ENCODE measurements at places on chromosomes 6 and 20.

DNA sequence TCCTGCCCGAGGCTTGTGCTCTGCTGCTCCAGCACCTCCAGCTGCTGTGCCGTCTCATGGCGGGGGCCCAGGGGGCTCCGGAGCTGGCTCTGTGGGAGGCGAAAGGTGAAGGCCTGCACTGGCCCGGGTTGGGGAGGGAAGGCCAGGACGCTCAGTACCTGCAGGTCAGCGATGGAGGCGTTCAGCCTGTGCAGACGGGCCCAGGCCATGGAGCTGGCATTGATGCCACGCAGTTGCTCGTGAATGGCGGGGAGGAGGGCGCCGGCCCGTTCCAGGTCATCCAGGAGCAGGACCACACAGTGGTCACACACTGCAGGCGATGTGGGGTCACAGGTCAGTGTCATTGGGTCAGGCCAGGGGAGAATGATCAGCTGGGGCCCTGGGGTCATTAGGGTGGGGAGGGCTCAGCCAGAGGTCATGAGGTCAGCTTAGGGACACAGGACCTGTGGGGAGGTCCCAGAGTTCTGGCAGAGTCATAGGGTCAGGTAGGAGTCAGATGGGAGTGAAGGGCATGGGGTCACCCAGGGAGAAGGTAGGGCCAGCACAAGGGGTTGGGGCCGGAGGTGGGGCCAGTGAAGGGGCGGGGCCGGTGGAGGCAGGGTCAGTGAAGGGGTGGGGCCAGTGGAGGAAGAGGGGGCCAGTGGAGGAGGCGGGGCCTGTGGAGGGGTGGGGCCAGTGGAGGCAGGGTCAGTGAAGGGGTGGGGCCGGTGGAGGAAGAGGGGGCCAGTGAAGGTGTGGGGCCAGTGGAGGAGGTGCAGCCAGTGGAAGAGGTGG is 18.0 kb downstream of the ADRM1 start:
- DNase-seq: no peak

DNA sequence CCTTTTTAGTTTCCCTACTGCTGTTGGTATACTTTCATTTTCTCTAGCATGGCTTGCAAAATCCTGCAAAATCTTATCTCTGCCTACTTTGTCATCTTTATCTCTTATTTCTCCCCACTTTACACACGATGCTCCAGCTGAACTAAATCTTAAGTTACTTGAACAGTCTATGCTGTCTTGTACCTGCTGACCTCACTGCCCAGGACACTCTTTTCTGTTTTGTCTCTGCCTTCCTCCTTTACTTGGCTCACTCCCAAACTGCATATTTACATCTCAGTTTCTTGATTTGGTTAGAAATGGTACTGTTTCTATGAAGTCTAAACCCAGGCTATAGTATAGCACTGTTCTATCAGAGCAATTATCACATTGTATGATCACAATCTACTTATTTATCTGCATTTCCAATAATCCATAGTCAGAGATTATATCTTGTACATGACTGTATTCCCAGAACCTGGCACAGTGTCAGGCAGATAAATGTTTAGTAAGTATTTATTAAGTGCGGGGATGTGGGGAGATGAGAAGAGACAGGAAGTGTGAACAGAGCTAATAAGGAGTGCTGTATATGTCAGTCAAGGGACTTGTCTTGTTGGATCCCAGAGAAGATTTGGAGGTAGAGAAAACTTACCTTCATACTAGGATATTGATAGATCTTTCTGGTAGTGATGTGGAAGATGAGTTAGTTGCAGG is 57.6 kb downstream of the ADGRG6 start:
- no peak for DNase-seq

DNA sequence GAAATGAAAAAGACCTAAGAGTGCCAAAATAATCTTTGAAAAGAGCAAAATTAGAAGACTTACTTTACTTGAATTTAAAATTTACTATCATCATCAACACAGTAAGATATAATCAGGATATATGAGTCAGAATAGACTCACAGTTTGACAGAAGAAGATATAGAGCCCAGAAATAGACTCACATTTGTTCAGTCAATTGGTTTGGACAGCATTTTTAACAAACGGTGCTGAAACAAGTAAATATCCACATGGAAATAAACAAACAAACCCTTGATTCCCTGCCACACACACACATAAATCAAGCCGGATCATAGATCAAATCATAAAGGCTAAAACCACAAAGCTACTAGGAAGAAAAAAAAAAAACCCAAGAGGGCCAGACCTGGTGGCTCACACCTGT is 291.1 kb downstream of the ADGRG6 start:
- DNase-seq: no peak

DNA sequence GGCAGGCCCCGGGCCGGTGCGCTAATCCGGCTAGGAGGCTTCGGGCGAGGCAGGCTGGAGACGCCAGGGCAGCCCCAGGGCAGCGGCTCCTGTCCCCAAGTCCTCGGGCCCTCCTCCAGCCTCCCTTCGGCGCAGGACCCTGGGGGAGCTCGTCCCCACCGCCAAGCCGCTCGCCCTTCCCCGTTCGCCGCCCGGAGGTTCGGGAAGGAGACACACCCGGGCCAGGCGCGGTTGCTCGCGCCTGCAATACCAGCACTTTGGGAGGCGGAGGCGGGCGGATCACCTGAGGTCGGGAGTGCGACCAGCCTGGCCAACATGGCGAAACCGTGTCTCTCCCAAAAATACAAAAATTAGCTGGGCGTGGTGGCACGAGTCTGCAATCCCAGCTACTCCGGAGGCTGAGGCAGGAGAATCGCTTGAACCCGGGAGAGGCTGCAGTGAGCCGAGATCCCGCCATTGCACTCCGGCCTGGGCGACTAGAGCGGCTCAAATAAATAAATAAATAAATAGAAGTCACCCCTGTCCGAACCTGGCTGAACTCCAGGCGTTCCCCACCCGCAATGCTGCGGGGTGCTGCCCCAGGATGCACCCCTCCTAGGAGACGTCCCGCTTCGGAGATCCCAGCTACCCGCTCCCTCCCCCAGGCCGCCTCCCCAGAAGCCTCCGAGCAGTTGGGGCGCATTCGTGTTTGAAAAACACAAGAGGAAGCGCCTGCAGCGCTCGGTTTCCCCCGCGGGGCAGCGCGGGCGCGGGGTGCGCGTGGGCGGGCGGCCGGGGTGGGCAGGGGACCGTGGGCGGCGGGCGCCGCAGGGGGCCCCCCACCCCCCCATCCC is 27.5 kb downstream of the SERPINB9 start:
- DNase-seq: peak; percentile 43

- DNase-seq: no peak
Observed at GRCh38 chr6:20929283-20929682, 395.0 kb downstream of the CDKAL1 start.

DNA sequence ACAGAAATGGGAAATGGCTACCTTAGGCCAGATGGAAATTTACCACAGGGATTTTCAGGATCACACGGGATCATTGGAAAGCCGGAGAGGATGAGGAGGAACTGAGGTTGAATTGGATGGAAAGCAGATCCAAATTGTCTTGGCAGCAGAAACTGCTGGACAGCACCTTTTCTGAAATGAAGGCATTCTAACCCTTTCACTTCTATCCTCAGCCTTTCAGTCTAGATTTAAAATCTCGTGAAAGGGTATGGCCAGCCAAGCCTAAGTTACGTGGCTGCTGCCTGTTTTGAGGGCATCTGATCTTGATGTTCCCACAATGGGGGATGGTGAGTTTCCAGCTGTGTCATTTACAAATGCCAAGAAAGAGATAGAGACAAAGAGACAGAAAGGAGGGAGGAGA is 358.2 kb downstream of the KIF16B start:
- no peak for DNase-seq

GRCh38 chr6:118710616-118711015 is 59.2 kb upstream of the CEP85L start:
- DNase-seq: no peak

DNA sequence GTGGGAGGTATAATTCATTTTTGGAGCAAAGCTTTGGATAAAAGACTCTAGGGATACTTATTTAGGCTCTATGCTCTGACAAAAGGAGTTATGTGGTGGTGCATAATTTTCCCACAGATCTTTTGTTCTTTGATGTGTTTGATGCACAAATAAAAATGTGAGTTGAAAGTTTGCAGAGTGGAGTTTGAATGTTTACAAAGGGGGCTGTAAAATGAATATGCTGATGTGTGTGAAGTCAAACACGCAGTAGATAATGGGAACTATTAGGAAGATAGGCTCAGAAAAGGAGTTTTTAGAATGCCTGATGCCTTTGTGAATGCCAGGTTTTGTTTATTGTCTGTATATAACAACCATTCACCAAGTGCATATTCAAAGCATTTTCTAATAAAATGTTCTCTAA is 545.0 kb upstream of the EPHA7 start:
- DNase-seq: no peak

DNA sequence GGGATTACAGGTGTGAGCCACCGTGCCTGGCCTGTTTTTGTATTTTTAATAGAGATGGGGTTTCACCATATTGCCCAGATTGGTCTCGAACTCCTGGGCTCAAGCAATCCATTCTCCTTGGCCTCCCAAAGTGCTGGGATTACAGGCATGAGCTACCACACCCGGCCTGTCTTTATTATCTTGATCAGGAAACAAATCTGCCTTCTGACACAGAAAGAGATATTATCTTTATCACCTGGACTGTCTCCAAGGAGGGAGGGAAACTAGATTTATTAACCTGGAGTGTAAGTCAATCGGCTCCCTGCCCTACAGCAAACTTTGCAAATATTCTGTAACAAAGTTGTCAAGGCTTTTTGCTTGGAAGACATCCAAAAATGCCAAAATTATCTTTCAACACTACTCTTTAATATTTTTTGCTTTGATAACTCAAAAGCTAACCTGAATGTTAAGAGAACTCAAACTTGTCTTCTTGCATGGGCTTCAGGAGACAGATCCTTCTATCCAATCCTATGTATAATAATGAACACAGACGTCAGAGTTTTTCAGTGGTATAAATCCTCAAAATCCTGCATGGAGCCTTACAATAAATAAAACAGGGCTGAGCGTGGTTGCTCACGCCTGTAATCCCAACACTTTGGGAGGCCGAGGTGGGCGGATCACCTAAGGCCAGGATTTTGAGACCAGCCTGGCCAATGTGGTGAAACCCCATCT is 85.0 kb upstream of the LOC128125822 start:
- no peak for DNase-seq

GRCh38 chr6:6699741-6700367 is 111.3 kb downstream of the LY86 start:
- no peak for DNase-seq

GRCh38 chr20:37223053-37223452 is 38.6 kb downstream of the GHRH start:
- DNase-seq: no peak

GRCh38 chr6:71040043-71040442 is 83.2 kb upstream of the B3GAT2 start:
- DNase-seq: no peak

DNA sequence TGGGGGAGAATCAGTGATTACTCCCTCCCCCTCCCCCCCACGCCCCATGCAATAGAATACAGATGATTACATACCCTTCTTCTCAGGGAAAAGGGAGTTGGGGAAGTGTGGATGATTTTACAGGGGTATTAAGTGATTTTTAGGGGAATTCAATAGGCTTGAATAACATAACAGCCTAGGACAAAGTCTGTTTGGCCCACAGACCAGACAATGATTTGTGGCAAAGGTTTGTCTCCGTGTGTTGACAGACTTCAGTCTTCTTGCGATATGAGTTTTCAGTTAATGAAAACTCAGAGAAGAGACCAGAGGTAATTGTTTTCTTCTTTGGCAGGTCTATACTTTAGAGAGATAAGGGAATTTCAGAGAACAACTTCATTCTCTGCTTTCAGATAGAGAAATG is 95.3 kb downstream of the OR2B2 start:
- DNase-seq: no peak

- DNase-seq: no peak
Observed at GRCh38 chr6:32825966-32826365, 9.2 kb upstream of the HLA-DOB start.

DNA sequence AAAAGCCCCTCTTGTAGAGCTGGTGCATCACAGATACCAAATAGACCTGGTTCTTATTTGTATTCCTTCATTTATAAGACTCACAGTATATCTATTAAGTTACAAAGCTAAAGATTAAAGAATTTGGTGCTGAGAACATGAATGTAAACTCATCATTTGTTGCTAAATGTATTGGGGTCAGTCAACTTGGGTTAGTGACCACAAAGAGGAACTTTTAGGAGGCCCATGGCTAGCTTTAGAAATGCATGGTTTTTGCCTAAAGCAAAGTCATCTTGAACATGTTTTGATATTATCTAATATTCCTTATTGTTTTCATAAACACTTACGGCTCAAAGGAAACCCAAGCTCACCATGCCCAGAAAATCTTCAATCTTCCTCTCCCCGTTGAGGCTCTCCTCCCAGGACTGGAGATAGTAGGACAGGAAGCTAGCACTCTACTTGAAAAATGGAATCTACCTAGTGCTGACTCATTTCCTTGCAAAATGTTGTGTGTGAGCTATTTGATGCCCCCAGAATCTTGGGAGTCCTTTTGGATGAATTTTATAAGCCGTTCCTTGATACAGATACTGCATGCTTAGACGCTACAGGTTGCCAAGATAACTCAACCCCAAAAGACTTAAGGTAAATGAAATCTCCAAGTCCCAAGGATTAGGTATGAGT is 121.4 kb downstream of the BMP2 start:
- no peak for DNase-seq

- DNase-seq: no peak
Observed at GRCh38 chr6:81822568-81822967, 70.1 kb upstream of the TENT5A start.

- DNase-seq: no peak
Observed at GRCh38 chr6:24899997-24900325, 35.8 kb downstream of the RIPOR2 start.

DNA sequence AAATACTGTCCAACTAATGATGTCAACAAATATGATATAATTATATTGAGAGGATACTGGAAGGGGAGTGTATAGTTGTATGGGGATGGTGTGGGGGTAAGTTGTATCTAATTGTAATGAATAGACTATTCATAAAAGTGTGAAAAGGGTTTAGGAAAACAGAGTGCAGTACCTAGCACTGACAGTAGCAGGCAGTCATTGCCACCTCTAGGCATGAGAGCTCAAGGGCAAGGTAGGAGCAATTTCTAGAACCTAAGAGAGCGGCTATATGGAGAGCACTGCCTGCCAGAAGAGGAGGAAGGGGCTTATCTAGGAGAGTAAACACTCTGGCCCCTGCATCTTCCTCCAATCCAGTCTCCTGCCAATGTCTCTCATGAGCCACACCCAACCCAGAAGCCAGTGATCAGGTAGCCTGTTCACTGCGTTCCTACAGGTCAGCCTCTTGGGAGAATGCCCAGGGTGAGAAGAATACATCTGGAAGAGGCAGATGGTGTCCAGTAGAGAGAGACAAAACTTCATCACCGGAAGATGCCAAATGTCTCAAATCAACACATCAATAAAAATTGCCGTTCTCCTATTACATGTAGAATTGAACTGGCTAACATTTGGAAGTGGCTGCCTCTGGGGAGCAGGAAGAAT is 200.0 kb downstream of the LY86 start:
- no peak for DNase-seq

- no peak for DNase-seq
Observed at GRCh38 chr6:136031982-136032381, 180.5 kb downstream of the PDE7B start.

DNA sequence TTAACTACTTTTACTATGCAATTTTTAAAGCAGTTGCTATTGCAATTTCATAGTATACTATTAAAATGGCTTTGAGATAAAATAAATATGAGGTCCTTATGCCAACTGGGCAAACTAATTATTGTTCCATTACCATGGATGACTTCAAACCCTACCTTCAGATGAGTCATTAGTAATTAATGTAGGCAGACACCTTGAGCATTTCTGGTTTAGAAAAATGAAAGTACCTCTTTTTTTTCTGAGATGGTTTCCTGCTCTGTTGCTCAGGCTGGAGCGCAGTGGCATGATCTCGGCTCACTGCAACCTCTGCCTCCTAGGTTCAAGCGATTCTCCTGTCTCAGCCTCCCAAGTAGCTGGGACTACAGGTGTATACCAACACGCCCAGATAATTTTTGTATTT is 11.9 kb downstream of the ASF1A start:
- no peak for DNase-seq

All from stimulated activated CD8-positive, alpha-beta memory T cell treated with anti-CD3 and anti-CD28 coated beads, Interleukin-4, amount 100 ng/mL, for 4 hours (primary cell).